Daoy (cell line): ENCODE measurements at places on chromosomes 6 and 20. TPM values are rescaled to one million over a fixed set of nuclear protein-coding genes. Genes with fewer than 3 reads are reported as not detected.

GRCh38 chr6:20112241-20112640, 100.0 kb downstream of the MBOAT1 start:
- DNase-seq: no peak

DNA sequence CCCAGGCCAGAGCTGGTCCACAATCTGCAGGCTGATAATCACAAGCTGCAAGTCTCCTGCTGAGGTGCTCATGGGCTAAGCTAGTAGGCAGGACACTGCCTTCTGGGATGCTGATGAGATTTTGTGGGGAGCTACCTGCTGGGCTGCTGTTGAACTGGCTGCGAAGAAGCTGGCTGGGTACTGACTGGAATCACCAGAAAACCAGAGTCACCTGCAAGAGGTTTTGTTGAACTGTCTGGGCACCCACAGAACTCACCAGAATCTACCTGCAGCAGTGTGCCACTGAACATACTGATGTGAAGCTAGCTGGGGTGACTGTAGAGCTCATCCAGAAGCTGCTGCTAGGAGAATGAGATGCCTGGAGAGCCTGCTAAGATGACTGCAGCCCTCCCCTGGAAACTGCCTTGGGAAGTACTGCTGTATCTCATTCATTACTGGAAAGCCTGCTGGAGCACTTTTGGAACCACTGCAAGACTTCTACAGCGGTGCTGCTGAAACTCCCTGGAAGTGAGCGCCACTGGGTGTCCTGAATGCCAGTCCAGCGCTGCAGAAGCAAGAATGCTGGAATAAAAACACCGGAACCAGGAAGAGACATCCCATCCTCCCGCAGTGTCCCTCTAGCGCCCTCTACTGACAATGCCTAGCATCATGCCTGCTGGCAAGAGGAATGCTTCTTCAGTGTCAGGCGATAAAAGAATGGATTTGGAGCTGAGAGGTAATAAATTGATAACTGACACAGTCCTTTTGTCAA, 64.9 kb upstream of the ARHGAP18 start:
- peak; percentile 84 for DNase-seq

Gene TFAP2D
- total RNA-seq: not detected in 2 replicates

GRCh38 chr6:22807818-22808217, 238.5 kb downstream of the HDGFL1 start:
- DNase-seq: no peak

Gene GNRH2
- total RNA-seq: not detected in 2 replicates

DNA sequence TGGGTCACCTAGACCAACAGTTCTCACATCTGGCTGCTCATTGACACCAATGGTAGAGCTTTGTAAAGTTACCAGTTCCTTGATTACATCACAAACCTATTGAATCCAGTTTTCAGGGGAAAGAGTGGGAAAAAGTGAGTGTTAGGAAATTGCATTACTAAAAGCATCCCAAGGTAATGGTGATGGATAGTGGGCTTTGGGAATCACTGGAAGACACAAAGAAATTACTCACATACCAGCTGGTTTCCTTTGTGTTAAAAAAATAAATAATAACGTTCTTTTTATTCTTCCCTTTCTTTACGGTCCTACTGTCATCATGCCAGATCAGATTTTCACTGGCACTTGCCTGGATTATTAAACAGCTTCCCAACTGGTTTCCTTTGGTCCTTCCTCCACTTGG, 370.7 kb downstream of the RFPL4B start:
- DNase-seq: no peak

GRCh38 chr6:42742116-42742894, 3.6 kb downstream of the TBCC start:
- peak; percentile 49 for DNase-seq

Gene SLC17A1
- not detected in 2 replicates for total RNA-seq

DNA sequence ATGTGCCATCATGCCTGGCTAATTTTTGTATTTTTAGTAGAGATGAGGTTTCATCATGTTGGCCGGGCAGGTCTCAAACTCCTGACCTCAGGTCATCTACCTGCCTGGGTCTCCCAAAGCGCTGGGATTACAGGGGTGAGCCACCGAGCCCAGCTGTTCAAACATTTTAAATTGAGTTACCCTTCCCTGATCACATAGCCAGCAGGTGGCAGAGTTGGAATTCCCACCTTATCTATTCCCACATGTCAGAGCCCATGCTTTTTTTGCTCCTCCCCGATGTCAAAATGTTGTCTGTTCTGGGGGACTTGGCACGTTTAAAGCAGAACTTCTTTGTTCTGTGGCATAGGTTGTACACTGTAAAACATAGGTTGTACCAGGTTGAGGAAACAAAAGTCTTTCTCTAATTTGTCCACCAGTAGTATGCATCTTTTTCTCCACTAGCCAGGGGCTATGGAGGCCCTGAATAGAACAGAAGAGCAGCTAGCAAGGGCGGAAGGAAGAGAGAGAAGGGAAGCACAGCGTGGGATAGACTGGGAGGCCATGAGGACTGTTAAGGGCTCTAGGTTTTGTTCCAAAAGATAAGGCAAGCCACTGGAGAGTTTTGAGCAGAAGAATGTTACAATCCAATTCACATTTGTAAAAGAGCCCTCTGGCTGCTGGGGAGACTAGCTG, 7.3 kb upstream of the LBP start:
- no peak for DNase-seq

DNA sequence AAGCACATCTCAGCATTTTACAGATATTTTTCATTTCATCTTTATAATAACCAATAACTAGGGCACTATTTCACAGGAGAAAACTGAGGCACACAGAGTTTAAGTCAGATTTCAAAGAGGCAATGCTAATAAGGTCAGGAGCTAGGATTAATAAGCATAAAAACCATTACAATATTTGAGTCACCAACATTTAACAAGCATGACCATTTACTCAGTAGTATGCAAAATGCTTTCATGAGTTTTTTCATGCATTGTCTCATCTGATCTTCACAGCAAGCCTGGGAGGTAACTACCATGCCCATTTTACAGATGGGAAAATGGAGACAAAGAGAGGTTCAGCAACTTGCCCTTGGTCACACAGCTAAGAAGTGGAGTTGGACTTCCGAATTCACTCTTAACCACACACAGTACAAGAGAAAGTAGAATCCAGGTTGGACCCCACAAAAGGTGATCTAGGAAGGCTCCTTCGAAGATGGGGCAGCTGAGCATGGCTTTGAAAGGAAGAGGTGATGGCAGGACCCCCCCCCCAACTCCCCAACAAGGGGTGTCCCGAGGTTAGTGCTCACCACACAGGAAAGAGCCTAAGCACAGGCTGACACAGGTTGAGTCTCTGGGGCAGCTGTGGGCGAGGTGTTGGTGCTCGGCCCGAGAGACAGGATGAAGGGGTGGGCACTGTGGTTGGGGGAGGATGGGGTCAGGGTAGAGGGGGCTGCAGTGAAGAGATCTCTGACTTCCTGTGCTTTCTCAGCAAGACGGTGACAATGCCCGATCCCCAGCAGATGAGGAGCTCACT, 108.8 kb downstream of the PREX1 start:
- no peak for DNase-seq

DNA sequence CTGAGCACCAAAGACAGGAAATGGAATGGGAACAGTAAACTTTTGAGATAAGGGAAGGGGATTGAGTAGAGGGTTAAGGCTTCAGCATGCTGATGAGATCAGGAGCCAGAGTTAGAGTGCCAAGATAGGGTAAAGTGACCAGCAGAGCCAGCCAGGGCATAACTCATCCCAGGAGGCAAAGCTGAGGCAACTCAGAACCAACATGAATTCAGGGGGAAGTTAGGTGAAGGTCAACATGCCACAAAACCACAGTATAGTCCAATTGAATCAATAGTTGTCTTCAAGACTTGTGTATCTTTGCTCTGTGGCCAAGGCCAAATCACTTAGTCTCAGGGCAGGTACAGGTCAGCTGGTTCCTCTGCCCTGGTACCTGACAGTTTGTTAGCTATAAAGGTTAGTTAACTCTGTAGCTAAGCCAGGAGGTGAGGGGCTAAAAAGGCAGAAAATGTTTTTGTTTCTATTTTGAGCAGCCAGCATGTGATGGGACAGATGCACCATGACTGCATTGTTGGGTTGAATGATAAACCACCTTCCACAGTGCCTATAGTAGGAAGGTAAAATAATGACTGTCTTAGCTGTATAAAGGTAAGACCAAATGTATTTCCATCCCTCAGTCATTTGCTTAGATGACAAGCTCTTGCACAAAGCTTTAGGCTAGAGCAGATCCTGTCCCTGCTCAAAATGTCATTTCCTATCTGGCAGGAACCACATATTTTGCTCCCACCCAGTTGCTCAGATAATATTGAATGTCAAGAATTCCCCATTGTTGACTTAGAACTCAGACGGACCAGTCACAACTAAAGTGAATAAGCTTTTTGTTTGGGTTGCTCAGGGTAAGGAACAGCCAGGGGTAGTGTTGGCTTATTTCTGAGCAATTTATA, 15.8 kb downstream of the RNF8 start:
- peak; percentile 17 for DNase-seq

DNA sequence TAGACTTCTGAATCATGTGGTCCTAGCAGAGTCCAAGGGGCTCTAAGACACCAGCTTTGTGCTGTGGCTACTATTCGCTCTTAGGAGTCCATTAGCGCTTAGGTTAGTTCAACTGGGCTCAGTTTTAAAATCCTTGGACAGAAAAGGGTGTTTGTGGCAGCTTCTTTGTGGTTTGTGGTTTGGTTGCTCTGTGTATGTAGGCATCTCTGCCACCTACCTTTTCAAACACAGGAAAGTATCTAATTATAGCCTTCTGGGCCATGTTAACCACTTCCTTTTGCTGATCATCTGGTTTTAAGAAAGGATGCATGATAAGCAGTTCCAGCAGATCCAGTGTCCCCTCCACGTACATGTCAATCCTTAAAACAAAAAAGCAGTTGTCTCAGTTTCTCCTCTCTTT, 10.8 kb downstream of the GSTA4 start:
- DNase-seq: peak; percentile 46

DNA sequence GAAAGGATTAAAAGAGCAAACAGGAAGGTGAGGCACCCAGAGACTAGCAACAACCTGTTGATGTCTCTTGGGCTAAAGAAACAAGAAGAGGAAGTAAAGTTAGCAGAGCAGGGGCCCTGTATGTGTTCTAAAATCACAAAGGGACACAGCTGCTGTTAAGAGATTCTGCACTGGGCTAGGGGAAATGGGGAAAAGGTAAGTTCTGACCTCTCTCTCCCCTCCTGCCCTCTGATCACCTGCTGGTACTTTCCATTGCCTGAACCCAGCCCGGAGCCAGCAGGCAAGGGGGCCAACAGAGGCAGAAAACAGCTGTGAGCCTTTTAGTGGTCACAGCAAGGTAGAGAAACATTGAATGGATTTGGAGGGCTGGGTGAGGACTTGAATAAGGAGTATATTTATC, 13.5 kb upstream of the CNR1 start:
- no peak for DNase-seq

DNA sequence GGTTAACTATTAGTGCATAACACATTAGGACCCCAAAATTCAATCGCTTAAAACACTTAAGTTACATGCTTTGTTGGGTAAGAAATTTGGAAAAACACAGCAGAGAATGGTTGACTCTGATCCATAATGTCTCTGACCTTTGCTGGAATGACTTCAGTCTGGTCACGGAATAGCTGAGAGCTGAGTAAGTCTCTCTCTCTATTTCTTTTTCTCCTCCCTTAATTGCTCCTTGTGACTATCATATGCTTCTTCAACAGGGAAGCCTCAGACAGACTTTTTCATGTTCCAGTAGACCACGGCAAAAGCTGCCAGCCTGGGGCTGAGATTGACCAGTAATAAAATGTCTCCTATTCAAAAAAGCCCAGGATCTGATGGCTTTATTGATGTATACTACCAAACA, 4.8 kb downstream of the OR12D1 start:
- peak; percentile 27 for DNase-seq

Gene NHSL1
- total RNA-seq: 2.2 and 4.2 TPM in 2 replicates

GRCh38 chr20:35838205-35838604, 66.4 kb downstream of the PHF20 start:
- DNase-seq: no peak

GRCh38 chr6:4575714-4576113, 200.5 kb upstream of the CDYL start:
- peak; percentile 45 for DNase-seq

DNA sequence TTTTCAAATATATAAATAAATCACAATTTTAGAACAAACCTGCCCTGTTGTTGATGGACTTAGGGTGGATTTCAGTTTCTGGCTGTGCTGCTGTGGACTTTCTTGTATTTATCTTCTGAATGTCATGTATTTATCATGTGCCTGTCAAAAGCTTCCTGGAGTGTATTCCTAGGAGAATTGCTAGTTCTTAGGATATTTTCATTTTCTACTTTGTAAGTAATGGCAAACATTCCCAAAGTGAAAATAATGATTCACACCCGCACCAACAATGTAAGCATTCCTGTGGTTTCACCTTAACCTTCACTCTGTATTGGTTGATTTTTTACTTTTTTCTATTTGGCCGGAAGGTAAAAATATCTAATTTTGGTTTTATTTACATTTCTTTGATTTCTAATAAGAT, 387.8 kb downstream of the SMOC2 start:
- DNase-seq: no peak

DNA sequence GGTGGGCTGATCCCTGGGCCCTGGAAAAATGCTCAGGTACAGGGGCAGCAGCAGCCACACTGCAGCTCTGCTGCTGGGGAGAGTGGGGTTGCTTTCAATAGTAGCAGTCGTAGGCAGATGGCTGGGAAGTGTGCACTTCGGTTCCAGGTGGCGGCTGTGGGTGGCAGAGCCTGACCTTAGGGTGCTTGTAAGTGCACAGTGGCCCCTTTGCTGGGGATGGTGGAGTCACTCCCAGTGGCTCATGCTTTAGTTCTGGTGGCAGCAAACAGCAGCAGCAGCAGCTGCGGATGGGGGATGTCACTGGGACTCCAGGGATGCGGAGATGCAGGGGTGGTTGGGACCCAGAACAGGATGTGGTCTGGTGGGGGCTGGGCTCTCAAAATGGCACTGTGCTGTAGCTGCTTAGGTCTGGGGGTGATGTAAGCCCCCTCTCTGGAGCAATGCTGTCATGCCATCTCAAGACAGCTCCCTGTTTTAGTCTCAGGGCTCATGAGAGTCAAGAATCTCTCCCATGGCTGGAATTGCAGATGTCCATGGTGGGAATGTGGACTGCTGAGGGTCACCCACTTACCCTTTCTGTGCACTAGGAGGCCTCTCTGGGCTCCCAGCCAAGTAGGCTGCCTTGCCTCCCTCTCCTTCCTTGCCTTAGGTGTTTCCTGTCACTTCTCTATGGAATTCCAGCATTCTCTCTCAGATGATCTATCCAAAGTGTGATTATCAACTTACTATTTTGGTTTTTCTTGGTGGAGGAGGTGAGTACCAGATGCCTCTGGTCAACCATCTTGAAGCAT, 146.7 kb upstream of the SLC22A23 start:
- DNase-seq: peak; percentile 34

GRCh38 chr6:134324766-134325165, 6.9 kb upstream of the SGK1 start:
- DNase-seq: no peak

Gene LY6G6F
- not detected in 2 replicates for total RNA-seq

- DNase-seq: no peak
Observed at GRCh38 chr6:4078691-4079471, at the start of gene FAM217A. FAM217A (minus strand) TSS chr6:4079137; CDS start chr6:4077414, 1,723 bp downstream.

GRCh38 chr6:43771858-43772680, 2.1 kb downstream of the VEGFA start:
- peak; percentile 73 for DNase-seq

Gene PCSK2
- total RNA-seq: 0.06 TPM in 1 of 2 replicates, not detected in the other
